NCI-H510A (cell line): ENCODE measurements at places on chromosomes 13 and 19.
A peak's percentile ranks its signal among the peaks of the same experiment; 100 is the strongest.

GRCh38 chr13:77740931-77741596 lies 43.6 kb downstream of the SLAIN1 start:
- no peak for DNase-seq

DNA sequence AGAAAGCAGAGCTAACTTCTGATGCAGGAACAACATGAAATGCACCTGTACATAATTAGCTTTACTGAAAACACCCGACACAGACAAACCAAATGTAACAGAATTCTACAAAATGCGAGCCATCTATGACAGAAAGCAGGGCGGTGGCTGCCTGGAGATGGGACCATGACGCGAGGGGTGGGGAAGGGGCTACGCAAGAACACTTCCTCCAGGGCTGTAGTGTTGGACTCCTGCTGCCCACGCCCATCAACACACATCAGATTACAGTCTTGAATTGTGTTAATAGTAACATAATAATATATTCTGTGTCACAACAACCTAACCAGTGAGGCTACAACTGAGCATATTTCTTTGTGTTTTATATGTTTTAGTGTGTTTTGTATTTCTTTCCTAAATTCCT lies 103.2 kb downstream of the SPACA7 start:
- DNase-seq, result no peak

- DNase-seq, result no peak
Measured at GRCh38 chr19:3407556-3408516, 41.5 kb downstream of the NFIC start.

- DNase-seq, result peak; percentile 93
Measured at GRCh38 chr19:12156223-12157058, at the start of gene ZNF625. Gene ZNF625 (minus strand): TSS chr19:12156734. CDS start chr19:12156558, 176 bp downstream.

DNA sequence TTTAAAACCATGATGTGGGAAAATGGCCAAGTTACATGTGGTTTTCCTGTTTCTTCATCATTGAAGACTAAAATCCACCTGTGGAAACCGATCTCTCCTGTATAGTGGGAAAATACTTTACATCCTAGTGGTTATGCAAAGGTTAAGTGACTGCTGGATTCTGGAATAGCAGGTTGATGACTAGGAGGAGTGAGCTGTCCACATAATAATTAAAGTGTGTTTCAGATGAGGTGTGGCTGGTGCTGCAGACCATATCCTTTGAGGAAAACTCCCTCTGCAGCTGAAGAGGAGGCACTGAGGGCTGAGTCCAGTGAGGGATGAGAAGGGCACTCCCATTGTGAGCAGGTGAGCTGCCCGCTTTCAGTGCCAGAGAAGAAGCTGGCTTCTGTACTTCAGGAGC lies 43.2 kb downstream of the DCLK1 start:
- peak; percentile 21 for DNase-seq

DNA sequence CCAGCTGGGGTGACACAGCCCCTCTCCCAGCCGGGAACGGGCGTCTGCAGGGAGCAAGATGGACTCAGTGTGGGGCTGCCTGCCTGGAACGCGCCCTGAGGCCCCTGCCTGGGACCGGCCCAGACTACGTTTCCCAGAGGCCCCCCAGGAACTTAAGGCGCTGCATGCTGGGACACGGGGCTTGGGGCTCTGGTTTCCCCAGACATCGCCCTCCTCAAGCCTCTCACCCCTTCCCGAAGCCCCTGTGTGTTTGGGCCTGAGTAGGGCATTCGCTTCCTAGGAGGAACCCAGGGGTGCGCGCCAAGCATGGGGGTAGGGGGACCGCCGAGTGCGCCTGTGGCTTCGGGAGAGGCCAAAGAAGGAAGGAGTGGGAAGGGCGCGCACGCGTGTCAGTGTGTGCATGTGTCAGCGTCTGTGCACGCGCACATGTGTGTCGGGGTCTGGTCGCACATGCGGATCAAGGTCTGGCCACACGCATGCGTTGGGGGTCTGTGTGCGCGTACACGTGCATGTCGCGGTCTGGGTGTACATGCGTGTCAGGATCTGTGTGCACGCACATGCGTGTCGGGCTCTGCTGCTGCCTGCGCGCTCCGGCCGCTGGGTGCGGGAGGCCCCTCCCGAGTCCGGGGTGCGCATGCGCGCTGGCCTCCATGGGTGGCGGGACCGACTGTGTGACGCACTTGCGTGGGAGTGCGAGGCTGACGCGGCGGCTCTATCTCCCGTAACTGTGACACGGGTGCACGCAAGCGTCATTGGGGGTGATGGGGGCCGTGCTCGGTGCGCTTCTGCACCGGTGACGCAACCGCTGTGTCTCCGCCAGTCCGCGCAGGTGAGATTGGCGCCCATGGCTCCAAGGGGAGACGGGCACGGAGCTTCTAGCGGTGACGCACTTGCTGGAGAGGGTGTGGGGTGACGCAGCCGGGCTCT lies 16.2 kb downstream of the ZNF331 start:
- no peak for DNase-seq

DNA sequence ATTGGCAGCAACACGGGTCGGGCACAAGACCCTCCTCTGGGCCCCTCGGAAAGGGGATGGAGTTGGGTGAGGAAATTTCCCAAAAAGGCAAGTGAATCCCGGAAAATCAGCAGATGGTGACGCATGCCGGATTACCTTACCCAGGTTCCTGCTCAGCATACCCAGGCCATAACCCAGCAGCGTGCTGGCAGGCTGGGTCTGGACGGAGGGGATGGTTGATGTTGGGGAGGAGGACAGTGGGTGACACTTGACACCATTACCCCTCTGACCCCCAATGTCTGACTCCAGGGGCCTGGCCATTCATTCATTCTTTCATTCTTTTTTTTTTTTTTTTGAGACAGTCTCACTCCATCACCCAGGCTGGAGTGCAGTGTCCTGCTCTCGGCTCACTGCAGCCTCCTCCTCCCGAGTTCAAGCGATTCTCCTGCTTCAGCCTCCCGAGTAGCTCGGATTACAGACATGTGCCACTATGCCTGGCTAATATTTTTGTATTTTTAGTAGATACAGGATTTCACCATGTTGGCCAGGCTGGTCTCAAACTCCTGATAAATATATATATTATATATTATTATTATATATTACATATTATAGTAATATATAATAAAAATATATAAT lies 799 bp downstream of the PVR start:
- no peak for DNase-seq

DNA sequence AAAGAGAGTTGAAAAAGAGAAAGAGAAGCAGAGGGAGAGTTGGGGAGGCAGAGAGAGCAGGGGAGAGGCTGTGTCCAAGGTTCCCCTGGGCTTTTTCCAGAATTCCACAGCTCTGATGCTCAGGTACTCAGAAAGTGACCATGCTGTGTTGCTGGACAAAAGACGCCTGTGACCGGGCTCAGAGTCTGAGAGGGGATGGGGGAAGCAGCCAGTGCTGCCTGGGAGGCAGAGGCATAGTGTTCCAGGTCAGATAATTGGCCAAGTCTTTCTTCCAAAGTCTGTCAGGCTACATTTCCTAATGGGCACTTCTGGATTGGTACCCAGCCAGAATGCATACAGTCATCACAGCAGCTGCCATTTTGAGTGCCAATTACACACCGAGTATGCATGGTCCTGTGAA lies 86.1 kb downstream of the PTPRS start:
- no peak for DNase-seq

- peak; percentile 28 for DNase-seq
Measured at GRCh38 chr13:111431206-111431605, 110.8 kb downstream of the TEX29 start.

- no peak for DNase-seq
Measured at GRCh38 chr19:4097501-4097900, 26.4 kb downstream of the MAP2K2 start.

DNA sequence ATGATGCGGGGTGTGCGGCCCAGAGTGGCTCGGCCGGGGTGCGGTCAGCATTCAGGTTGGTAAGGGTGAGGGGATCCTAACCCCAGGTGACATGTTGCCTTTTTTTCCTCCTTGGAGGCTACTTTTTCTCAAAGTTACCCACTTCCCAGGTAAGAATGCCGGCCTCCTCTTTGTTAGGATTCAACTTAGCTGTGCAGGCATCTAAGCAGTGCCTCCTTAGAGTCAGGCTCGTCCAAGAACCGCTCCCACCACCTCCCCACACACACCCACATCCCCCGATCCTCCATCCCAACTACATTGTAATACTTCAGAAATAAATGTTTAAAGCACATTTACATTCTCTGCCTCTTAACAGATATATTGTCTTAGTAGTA lies 733 bp upstream of the ENOX1 start:
- DNase-seq, result no peak

GRCh38 chr13:43390619-43391018 lies 367.2 kb downstream of the DNAJC15 start:
- no peak for DNase-seq

GRCh38 chr13:24161980-24162525 lies 1.5 kb downstream of the SPATA13 start:
- no peak for DNase-seq
